Bone marrow (tissue), 2 donors: ENCODE measurements at places on chromosomes 16 and 17.

DNA sequence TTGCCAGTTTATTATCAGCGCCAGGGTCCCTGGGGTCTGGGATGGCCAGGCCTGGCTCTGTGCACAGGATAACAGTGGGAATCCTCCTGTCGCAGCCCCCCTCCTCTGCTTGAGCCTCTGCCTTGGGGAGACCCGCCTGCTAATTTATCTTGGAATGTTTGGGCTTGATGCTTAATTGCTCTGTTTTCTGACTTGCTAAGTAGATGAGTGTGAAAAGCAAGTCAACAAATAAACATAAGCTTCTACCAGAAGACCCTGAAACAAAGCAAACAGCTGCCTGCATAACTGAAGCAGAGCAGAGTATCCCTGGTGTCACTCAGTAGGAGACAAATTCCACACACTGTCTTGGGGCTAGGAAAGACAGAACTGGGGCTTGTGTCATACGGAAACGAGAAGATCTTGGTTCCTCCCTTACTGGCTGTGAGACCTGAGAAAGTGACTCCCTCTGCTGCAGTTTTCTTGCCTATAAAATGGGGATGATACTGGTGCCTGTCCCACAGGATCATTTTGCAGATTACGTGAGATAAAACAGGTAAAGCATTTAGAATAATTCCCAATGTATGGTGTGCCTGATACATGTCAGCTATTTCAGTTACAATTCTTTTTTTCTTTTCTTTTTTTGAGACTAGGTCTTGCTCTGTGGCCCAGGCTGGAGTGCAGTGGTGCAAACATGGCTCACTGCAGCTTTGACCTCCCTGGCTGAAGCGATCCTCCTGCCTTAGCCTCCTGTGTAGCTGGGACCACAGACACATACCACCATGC is 44.8 kb upstream of the IRX3 start:
- no peak for DNase-seq

GRCh38 chr17:79992649-79993389 is 42.9 kb downstream of the TBC1D16 start:
- DNase-seq = no peak

DNA sequence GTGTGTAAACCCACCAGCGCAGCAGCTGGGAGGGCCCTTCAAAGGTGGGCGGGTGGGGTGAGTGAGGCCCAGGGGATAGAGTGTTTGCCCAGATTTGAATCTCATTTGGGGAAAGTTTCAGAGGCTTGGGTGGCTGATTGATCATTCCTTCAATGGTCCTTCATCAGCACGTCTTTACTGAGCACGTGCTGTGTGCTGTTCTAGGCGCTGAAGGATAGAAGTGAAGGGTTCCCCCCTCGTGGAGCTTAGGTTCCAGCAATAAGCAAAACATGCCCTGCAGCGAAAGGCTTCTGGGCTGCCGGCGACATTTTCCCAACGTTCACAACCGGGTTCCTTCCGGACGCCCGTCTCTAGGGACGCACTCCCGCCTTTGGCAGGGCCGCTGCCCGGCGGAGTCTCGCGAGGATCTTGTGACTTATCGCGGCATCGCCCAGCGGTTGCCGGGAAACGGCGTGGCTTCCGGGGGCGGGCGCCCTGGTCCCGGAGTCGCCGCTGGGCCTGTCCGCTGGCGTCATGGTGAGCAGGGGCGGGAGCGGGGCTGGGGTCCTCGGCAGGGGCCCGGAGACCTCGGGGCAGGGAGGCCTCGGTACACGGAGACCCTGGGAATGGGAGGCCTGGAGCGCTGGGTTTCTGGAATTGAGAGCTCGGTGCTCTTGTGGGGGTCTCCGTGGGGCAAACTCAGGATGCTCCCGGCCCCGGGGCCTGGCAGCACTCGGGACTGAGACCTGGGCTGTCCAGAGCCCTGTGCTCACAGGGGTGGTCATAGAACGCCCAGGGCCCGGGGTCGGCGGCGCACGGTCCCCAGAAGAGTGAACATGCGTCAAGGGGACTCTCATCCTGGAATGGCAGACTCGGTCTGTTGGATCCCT is 3.2 kb upstream of the DBNDD1 start:
- DNase-seq = peak; percentile 45

DNA sequence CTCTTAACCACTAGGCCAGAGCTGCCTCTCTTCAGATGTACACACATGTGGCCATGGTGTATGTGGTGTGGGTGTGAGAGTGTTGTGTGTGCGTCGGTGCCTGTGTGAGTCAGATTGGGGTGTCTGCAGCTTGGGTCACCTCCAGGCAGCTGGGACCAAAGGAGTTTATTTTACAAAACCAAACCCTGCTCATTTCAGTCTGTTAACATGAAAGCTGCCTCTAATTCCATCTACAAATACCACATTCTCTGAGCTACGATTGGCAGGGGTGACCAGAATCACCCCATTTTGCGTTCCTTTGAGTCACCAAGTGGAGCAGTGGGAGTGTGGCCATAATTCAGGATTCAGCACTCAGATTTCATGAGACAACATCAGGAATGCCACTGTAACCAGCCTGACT is 105.3 kb downstream of the IRX5 start:
- no peak for DNase-seq

DNA sequence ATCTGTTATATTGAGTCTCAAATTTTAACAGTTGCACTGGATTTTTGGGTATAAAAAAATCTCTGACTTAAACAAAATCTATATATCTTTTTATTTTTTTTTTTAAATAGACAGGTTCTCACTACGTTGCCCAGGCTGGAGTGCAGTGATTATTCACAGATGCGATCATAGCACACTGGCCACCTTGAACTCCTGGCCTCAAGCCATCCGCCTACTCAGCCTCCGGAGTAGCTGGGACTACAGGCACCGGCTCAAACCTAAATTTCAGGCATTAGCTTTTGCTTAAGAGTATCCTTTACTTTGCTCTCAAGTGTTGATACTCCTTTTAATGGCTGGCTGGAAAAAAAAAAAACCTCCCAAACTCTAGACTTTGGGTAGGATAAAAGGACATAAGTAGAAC is 61.6 kb downstream of the RPGRIP1L start:
- DNase-seq = no peak

- no peak for DNase-seq
Observed at GRCh38 chr16:49947907-49948678, 76.9 kb upstream of the CNEP1R1 start.

- DNase-seq = no peak
Observed at GRCh38 chr16:48246066-48246465, 1.3 kb downstream of the ABCC11 start.

- no peak for DNase-seq
Observed at GRCh38 chr17:46851029-46851741, at the start of gene WNT9B. TSS of gene WNT9B (plus strand) at chr17:46851583. CDS start at chr17:46851639, 56 bp downstream.

DNA sequence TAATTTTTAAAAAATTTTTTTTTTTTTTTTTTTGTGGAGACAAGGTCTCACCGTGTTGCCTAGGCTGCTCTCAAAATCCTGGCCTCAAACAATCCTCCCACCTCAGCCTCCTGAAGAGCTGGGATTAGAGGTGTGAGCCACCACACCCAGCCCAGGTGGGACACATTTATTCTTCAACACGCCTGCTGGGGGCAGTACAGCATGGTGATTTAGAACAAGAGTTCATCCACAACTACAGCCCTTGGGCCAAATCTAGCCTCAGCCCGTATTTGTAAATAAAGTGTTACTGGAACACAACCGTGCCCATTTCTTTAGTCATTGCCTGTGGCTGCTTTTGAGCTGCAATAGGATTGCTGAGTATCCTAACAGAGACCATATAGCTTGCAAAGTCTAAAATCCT is 92.8 kb downstream of the KATNIP start:
- DNase-seq = no peak

- DNase-seq = no peak
Observed at GRCh38 chr16:8866118-8866883, 2.5 kb downstream of the CARHSP1 start.

- no peak for DNase-seq
Observed at GRCh38 chr16:11582157-11582814, 4.4 kb downstream of the LITAF start.

DNA sequence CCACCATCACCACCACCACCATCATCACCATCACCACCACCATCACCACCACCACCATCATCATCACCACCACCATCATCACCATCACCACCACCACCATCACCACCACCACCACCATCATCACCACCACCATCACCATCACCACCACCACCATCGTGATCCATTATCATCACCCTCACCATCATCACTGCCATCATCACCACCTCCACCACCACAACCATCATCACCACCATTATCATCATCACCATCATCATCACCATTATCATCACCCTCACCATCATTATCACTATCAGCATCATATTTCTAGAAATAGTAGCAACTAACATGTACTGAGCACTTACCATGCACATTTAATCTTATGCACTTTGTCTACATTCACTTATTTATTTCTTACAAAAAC is 94.9 kb downstream of the C16orf95 start:
- no peak for DNase-seq

GRCh38 chr16:74716355-74716754 is 15.7 kb upstream of the MLKL start:
- DNase-seq = no peak

- no peak for DNase-seq
Observed at GRCh38 chr16:31118223-31119155, 1.0 kb downstream of the KAT8 start.

DNA sequence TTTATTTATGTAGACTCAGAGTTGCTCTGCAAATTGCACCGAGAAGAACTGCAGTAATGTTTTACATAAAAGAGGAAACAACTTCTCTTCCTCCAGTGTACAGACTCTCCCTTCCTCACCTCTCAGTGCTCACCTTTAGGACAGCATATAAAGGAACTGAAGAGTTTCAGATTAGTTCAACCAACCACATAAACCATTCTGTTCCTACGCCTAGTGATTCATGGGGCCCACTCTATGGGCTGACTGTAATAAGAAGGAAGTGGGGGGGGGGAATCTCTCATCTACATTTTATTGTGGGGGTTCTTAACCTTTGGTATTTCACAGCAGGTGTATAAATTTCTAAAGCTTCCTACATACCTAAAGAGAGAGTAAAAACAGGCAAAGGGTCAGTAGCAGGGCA is 18.3 kb downstream of the ZSWIM7 start:
- no peak for DNase-seq

- DNase-seq = peak; percentile 20
Observed at GRCh38 chr17:8121681-8122421, 2.1 kb downstream of the HES7 start.

DNA sequence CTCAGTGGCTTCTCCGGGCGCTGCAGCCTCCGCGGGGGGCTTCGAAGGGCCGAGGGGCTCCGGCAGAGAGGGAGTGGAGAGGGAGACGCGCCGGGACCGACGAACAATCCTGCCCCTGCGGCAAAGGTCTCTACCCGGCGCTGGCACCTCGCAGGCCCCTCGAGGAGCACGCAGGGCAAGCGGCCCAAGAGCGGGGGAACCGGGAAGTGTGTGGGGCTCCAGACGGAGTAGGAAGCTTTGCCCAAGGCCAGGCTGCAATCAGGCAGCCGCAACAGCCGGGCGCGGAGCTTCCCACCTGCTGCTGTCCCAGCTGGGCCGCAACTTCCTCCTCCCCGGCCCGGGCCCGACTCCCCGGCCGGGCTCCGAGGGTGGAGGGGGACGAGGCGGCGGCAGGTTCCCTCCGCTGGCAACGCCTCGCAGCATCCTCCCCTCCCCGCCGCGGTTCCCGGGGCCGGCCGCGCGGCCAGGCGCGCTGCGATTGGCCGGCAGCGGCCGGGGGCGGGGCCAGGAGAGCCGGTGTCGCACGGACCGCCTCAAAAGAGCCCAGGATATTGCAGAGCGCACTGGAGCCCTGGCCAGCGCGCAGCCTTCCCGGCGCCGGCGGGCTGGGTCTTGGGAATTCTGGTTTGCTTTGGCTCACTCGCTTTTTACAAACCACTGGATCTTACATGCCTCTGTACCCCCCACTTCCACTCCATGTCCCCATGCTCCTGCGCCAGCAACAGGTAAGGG is at the start of gene KCNJ2:
Gene KCNJ2, plus strand, starts transcription at position 556 of the 732 bp plus-strand sequence. CDS start 5,508 bp downstream, outside the sequence.
- peak; percentile 59 for DNase-seq

DNA sequence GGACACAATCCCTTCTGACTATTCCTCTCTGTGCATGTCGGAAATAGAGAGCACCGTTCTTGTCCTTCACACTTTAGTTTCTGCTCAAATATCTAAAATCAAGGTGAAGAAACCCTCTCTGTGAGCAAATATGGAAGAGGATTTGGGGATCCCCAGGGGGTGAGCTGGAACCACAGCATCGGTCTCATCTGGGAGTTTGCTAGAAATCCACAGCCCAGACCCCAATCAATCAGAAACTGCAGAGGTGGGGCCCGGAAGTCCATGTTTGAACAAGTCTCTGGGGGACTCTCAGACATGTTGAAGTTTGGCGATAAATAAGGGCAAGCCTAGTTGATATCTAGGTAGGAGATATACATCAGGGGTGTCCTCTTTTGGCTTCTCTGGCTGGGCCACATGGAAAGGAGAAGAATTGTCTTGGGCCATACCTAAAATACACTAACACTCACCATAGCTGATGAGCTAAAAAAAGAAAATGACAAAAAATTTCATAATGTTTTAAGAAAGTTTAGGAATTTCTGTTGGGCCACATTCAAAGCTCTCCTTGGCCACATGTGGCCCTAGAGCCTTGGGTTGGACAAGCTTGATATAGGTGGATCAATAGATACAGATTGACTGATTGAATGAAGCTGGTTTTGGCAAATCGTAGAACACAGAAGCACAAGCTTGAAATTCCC is 168.0 kb upstream of the FOXF1 start:
- DNase-seq = no peak

GRCh38 chr16:78505544-78506366 is 406.3 kb downstream of the WWOX start:
- DNase-seq = no peak

GRCh38 chr17:39011907-39012468 is 44.8 kb upstream of the FBXO47 start:
- no peak for DNase-seq

DNA sequence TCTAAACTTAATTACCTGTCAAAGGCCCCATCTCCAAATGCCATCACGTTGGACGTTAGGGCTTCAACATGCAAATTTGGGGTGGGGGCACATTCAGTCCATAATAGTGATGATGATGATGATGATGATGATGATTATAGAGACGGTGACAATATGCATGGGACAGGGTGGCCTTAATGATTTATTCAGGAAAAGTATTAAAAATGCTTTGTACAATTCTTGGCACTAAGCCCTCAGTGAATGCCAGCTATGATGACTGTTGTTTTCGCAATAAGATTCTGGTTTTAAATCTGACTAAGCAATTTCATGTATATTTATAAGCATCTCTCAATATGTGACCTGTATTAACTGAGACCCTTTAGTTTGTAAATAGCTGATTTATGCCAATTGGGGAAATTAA is 106.3 kb downstream of the C16orf95 start:
- no peak for DNase-seq

GRCh38 chr17:8412089-8412488 is 14.5 kb upstream of the RNF222 start:
- no peak for DNase-seq
